Thoracic aorta (tissue), 2 donors: ENCODE measurements at places on chromosomes 6 and 20. TPM values are rescaled to one million over a fixed set of nuclear protein-coding genes. Genes with fewer than 3 reads are reported as not detected.

DNA sequence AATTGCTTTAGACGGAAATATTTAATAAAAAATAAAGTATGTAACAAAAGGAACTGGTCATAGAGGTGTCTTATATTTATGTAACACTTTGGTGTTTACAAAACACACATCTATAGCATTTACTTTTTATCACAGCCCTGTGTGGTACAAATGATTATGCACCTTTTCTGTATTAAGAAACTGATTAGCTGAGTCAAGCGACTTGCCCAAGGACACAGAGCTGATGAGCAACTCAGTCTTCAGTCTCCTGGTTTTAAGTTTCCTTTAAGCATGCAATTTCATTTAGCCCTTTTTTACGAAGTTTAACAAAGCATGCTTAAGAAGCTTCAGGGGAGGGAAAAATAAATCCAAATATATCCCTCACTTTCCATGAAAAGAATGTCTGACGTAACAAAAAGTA is 2.5 kb downstream of the DCDC2 start:
- DNase-seq = no peak

The GRM4 gene
- not detected for total RNA-seq

GRCh38 chr6:14739827-14740226 is 506.0 kb upstream of the JARID2 start:
- no peak for DNase-seq

The PPIL4 gene
- total RNA-seq = 20.2 TPM

DNA sequence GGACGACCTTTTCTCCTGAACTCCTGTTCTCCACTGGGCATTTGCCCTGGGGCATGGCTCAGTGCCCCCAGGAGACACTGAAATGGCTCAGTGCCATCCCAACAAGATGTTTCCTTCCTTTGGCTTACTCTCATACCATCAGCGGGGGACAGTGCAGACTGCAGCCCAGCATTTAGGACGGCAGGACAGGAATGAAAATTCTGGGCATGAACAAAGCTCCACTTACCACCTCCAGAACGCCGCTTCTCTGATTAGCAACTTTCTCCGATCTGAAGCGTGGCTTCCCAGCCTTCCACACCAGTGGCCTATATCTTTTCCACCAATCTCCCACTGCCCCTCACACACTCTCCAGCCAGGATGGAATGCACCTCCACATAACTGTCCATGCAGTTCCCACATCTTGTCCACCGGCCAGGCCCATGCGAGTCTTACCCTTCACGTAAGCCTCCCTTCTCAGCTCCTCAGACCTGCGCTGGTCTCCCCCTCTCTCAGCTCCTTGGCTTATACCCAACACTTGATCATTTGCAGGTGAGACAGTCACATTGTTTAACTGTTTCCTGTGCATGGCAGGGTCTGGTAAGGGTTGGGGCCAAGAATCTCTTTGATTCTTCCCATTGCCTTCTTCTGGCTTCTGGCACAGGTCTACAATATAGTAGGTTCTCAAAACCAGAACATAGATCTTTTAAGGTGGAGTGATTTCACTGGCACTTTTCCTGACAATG is 114.5 kb downstream of the FYN start:
- no peak for DNase-seq

DNA sequence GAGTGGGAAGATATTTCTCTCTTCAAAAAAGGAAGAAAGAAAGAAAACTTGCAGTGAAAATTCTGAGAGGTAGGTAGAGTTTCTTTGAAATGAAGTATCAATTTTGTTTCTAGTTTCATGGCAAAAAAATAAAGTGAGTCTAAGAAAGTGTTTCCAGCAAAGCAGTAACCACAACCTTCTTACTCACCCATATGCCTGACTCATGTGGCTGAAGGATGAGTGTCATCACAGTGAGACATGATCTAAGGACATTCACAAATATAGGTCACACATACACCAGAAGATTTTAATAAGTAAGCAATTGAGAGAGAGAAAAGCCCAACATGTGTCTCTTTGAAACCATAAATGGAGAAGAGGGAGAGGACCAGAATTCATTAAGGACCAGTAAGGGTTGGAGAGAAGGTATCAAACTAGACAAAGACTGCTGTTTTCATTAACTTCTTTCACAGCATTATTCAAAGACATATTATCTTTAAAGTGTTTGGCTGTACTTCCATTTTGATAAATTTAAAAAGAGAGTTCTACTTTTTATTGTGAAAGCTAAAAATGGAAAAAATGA is 169.5 kb downstream of the FRK start:
- DNase-seq = no peak

The HLA-F gene
- total RNA-seq = 117 TPM

DNA sequence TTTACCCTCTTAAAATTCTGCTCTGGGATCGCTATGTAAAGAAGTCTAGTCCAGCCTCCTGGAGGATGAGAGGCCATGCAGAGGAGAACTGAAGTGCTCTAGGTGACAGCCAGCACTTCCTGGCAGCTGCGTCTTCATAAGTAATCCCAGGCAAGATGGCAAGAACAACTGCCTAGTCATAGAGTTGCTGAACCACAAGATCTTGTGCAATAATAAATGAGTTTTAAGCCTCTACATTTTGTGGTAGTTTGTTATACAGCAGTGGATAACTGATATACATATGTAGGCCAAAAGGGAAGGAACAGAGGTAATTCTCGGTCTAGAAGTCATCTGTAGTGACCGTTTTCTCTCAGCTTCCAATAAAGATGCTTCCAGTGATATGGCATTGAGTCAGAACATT is 103.8 kb upstream of the FLRT3 start:
- no peak for DNase-seq

DNA sequence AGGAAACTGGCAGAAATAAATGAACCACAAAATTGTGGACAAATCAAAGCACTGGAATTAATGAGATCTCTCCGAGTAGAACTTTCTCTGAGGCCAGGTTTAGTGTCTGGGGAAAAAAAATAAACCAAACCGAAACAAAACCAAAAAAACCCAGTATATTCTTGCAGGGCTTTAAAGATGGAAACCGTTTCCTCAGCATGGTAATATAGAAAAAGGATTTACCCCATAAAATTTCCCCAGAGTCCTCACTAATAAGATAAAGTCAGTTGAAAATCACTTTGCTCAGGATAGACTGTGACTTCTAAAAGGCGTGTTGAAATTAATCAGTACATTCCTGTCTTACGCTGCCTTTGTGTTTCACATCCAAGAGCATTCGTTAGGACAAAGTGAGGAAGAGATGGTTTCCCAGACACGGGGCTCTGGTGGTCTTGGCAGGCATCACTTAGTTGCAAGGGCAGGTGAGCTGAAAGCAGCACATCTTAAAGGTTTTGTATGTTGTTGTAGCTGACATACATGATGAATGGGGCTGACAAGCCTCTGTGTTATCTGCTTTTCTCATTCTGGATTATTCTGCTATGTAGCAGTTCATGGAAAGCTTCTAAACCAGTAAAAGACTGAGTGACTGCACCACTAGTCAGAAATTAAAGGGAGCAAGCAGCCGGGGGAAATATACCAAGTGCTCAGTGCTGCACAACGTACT is 85.2 kb upstream of the PRL start:
- no peak for DNase-seq

The DZANK1 gene
- 3.2 TPM for total RNA-seq

DNA sequence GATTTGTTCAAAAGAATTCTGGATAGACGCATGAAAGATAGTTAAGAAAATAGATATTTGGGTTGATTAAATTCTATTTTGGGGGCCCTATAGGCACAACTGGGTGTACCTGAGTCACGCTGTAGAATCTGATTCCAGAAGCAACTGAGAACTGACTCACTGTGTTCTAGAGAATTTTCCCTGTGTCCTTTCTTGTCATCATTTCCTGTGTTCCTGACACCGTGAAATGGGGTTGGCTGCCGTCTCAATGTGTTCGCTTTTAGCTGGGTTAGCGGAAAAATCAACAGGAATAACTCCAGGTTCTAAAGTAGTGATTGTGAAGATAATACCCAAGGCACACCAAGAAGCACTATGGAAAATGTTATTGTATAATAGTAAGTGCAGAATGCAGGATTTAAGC is 5.0 kb downstream of the GCNT2 start:
- DNase-seq = no peak

GRCh38 chr6:38400764-38401163 is 239.0 kb downstream of the BTBD9 start:
- no peak for DNase-seq

DNA sequence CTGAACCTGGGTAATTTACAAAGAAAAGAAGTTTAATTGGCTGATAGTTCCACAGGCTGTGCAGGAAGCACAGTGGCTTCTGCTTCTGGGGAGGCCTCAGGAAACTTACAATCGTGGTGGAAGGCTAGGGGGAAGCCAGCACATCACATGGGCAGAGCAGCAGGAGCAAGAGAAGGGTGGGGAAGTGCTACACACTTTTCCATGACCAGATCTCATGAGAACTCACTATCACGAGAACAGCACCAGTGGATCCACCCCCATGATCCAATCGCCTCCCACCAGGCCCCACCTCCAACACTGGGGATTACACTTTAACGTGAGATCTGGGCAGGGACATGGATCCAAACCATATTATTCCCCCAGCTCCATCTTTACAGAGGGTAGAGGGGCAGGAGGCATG is 166.4 kb downstream of the NFATC2 start:
- no peak for DNase-seq

DNA sequence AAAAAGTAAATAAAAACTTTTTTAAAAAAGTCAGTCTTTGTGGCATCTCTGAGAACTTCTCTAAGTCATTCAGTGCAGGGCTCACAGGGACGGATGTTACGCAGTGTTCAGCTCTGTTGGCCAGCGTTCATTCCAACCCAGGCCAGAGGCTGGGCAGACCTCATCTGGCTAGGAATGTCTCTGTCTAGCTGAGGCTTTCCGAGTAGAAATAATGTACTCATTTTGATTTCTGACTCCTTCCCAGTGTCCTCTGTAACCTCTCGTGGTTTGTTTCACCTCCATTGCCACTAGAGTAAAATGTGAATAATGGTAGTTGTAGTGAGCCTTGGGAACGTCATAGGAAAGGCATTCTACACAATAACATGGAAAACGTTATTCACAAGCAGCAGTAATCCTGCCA is 135.1 kb downstream of the TMEM242 start:
- no peak for DNase-seq
